Lower leg skin (tissue), 4 donors: ENCODE measurements at places on chromosomes 1 and 21. TPM values are rescaled to one million over a fixed set of nuclear protein-coding genes. Genes with fewer than 3 reads are reported as not detected.

The MARK1 gene
- total RNA-seq: 5.3 TPM

The KCNT2 gene
- total RNA-seq: 0.97 TPM

The DDI2 gene
- 37.1 TPM for total RNA-seq

The LCE1E gene
- 45.3 TPM for total RNA-seq

The KDF1 gene
- total RNA-seq: 36.4 TPM
